ENCODE measurements at places on chromosomes 16 and 17.

DNA sequence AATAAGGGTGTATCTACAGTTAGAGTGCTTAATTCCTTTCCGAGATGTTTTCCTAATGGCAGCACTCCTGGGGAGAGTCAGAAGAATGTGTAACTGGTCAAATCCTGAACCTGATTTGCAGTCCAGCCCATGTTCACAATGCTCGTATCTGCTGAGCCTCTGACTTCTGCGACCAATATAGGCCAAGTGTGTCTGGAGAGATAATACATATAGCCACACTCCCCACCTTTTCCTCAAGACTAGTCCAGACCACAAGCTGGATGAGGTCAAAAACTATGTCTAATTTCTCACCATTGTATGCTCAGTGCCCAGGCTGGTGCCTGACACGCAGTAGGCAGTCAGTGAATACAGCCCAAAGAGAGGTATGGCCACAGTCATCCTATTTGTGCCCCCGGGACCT lies 58.0 kb downstream of the XYLT1 start:
- DNase-seq: no peak

- DNase-seq: no peak
These were observed 810.6 kb downstream of the CDH11 start for GRCh38 chr16:64311241-64311640.

DNA sequence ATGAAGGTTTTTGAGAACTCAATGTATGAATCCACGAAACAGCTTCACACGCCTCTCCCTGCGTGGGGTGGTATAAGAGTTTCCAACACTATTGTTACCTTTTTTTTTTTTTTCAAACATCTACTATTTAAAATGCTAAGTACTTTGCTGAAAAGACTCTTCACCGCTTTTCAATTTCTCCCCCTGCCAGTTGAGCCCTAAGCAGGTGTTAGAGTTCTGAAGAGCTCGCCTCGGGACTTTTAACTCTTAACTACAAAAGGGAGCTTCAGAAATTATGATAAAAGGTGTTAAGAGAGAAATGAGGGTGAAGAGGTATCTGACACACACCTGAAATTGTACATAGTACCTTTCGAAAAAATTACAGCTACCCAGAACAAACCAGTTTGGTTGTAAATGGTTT lies 20.9 kb upstream of the PSMD7 start:
- DNase-seq: no peak

DNA sequence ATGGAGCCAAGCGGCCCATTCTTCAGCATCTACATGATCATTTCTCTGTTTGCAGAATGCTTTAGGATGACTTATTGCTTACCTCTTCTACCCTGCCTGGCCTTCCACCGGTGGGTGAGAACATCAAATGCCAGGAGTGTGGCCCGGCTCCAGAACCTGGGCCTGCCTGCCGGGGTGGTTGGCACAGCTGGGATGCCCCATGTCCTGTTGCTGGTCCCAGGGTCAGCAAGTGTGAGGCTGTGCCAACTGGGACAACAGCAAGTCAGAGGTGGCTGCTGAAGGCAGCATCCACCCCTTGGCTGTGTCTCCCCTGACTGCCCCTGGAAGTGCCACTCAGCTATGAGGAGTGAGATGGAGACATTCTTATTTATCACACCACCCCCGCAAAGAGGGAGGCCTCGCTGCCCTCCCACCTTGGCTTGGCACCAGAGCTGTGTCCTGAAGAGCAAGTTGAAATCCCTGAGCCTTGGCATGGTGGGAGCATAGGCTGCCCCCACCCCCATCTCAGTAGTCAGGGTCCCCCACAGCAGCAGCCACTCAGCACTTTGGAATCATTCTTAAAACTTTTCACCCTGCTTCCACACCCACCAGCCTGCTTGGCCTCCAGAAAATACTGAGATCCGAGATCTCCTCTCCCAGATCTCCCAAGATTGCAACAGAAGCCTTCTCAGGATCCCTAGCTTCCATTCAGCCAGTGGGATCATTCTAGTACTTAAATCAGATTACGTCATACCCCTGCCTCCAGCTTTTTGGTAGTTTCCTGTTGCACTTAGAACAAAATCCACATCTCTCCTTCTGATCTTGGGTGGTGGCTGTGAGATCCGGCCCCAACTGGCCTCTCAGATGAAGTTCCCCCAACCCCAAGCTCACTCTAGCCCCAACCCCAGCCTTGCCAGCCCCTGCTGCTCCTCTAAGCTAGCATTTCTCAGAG lies 127.5 kb downstream of the SOCS1 start:
- DNase-seq: no peak

DNA sequence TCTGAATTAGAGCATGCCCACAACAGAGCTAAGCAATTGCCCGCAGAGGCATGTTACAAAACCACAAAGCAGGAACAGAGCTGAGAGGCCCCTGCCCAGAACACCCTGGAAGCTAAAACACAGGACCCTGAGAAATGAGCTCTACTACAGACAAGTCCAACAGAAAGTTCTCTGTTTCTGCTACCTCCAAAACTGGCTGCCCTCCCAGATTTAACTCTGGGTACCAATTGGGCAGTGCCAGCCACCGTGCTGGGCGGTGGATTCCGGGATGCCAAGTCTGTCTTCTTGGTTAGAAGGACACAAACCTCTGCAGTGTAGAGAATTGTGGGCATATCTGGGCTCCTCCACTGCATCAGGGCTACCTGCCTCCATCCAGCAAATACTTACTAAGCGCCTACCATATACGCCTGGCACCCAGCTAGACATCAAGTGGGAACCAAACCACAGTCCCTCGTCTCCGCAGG lies 1.0 kb downstream of the CMTM4 start:
- DNase-seq: no peak

- no peak for DNase-seq
These were observed 3.5 kb downstream of the SLC7A6 start for GRCh38 chr16:68267612-68268405.

GRCh38 chr17:76268015-76268749 lies 3.0 kb downstream of the UBALD2 start:
- DNase-seq: peak; percentile 66

- no peak for DNase-seq
These were observed 23.5 kb downstream of the XPO6 start for GRCh38 chr16:28188085-28188916.

DNA sequence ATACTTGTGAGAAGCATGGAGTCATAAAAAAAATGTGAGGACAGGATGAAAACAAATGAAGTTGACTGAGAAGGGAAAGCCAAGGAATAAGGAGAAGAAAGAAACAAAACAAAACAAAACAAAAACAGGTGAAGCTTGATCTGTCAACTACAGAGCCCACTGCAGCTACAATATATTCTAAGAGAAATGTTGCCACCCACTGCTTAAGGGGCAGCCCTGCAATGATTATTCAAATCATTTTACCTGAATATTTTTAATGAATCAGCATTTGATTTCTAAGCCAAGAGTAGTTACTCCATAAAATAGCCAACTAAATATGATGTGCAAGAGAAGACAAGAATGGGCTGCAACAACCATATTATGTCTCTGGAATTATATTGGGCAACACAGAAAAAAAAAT lies 252.0 kb upstream of the KIF2B start:
- no peak for DNase-seq

DNA sequence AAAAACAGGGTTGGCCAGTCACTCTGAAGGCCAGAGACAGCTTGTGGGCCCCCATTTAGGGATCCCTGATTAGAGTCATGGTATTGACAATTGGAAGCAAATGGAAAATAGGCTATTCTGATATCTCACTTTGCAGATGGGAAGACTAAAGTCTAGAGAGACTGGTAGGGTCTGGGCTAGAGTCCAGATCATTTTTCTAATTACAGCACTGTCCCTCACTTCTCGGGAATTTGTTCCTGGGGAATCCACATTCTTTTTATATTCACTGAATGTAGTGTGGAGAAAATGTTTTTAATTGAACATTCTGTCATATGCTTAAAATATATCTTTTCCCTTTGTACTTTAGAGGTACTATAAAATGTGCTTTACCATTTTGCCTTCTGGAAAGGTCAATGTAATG lies 1.1 kb downstream of the KATNIP start:
- no peak for DNase-seq

- DNase-seq: no peak
These were observed 108.2 kb downstream of the VAT1L start for GRCh38 chr16:77896415-77897128.

GRCh38 chr17:81447331-81447933 lies 52.2 kb downstream of the BAHCC1 start:
- no peak for DNase-seq

GRCh38 chr16:86676254-86676670 lies 97.9 kb downstream of the FOXL1 start:
- DNase-seq: no peak

GRCh38 chr17:49990331-49990730 lies 4.7 kb downstream of the DLX3 start:
- no peak for DNase-seq

- DNase-seq: no peak
These were observed 18.6 kb downstream of the CREBBP start for GRCh38 chr16:3861808-3862451.

- DNase-seq: no peak
These were observed 89.8 kb downstream of the GSG1L start for GRCh38 chr16:27973678-27974077.

- no peak for DNase-seq
These were observed 265.0 kb downstream of the RBFOX1 start for GRCh38 chr16:7597677-7598076.

- DNase-seq: no peak
These were observed 478.8 kb downstream of the KCNJ2 start for GRCh38 chr17:70648166-70648565.

DNA sequence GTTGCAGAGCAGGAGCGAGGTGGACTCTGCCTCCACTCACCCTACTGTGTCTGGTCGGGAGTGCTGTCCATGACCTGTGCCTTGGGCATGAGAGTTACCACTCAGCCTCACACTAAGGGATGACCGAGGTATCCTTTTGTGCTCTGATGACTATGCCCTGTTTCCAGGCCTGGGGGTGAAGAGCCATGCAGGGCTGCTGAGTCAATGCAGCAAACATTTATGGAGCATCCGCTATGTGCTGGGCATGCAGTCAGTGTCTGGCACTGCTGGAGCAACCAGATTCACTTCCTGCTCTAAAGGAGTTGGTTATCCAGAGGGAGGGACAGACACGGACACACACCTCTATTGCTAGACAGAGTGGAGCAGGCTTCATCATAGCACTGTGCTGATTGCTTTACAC lies 7.6 kb upstream of the HNF1B start:
- no peak for DNase-seq

- DNase-seq: no peak
These were observed 11.5 kb upstream of the FOXJ1 start for GRCh38 chr17:76152591-76152990.

GRCh38 chr16:70594569-70594968 lies 51.8 kb upstream of the IL34 start:
- no peak for DNase-seq

DNA sequence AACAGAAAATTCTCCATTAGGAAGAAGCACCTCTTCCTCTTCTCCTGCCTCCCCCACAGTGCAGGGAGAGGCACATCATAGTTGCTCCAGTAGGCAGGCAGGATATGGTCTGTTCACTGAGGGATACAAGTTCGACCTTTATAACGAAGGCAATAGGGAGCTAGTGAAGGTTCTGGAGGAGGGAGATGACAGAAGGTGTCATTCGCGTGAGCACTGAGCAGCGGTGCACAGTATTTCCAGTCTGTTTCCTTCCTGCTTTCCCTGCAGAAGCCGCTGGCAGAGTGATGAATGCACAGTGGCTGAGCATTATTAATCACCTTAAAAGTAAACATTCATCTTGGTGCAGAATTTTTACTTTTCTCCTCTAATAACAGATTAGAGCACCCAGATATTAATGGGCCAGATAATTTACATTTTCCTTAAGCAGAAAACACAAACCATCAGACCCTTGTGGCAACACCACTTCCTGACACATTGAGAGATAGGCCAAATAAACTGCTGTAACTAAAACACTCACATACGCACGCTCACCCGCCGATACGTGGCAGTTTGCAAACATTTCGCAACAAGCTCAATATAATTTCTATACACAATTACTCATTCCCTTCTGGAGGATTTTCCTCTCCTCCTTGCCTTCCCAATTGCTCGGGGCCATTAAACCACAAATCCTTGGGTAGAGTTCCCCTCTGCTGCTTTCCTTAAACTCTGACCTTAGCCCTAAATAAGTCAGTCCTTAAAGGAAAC lies 69.5 kb downstream of the AIPL1 start:
- no peak for DNase-seq

DNA sequence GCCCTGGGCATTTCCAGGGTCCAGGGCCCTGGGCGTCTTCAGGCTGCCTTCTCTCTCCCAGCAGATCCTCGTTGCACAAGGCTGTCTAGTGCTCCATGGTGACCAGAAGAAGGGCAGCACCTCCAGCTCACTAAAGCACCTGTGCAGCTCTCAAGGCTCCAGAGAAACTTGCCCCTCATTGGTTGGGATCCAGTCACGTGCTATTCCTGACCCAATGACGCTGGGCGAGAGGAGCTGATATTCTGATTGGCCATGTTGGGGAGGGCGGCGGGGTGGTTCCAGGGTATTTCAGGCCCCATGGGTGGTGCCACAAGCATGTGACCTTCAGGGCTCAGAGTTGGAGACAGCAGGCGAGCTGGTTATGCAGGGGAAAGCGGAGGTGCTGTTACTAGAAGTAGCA lies 309.1 kb downstream of the TOX3 start:
- no peak for DNase-seq

GRCh38 chr17:68819465-68819864 lies 135.7 kb downstream of the ABCA8 start:
- no peak for DNase-seq

DNA sequence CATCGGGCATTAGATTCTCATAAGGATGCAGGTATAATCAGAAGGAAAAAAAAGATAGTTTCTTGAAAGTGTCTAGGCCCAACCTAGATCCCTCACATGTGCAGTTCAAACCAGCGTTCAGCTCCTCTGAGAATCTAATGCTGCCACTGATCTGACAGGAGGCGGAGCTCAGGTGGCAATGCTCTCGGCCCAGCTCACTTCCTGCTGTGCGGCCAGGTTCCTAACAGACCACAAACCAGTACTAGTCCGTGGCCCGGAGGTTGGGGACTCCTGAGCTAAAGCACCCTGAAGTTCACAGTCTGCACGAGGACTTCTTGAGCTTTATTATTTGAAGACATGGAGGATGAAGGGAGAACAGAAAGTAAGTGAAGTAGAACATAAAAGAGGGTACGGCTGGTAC lies 16.8 kb downstream of the SMCR8 start:
- DNase-seq: no peak

All from activated T-cell treated with anti-CD3 and anti-CD28 coated beads for 4 hours (primary cell).